Aorta (tissue), 5 donors: ENCODE measurements at places on chromosomes 2 and 18. TPM values are rescaled to one million over a fixed set of nuclear protein-coding genes. Genes with fewer than 3 reads are reported as not detected.

- DNase-seq, result peak; percentile 54
- H3K4me1 ChIP-seq, result peaks cover 2% of the 10 kb centered on the region
Observed at GRCh38 chr2:172693037-172693436, 42.6 kb upstream of the RAPGEF4 start.

GRCh38 chr18:49051311-49051967 is 100.7 kb upstream of the SMAD7 start:
- H3K4me1 ChIP-seq, result no peaks in the 10 kb centered on the region
- no peak for DNase-seq
- no peak overlapping the region for H3K4me3 ChIP-seq
- H3K27me3 ChIP-seq, result no peaks in the 10 kb centered on the region
- no peak overlapping the region for H3K27ac ChIP-seq

- H3K36me3 ChIP-seq, result no peaks in the 10 kb centered on the region
- H3K27ac ChIP-seq, result no peak overlapping the region
- DNase-seq, result peak; percentile 80
- H3K27me3 ChIP-seq, result no peaks in the 10 kb centered on the region
- H3K4me1 ChIP-seq, result peaks cover 3% of the 10 kb centered on the region
- H3K4me3 ChIP-seq, result no peak overlapping the region
Observed at GRCh38 chr2:217248312-217248935, 388.6 kb upstream of the TNP1 start.

GRCh38 chr2:177708660-177709444 is 316.3 kb downstream of the AGPS start:
- H3K27ac ChIP-seq, result no peak overlapping the region
- no peak overlapping the region for H3K4me3 ChIP-seq
- no peaks in the 10 kb centered on the region for H3K27me3 ChIP-seq
- no peaks in the 10 kb centered on the region for H3K36me3 ChIP-seq
- no peaks in the 10 kb centered on the region for H3K4me1 ChIP-seq

DNA sequence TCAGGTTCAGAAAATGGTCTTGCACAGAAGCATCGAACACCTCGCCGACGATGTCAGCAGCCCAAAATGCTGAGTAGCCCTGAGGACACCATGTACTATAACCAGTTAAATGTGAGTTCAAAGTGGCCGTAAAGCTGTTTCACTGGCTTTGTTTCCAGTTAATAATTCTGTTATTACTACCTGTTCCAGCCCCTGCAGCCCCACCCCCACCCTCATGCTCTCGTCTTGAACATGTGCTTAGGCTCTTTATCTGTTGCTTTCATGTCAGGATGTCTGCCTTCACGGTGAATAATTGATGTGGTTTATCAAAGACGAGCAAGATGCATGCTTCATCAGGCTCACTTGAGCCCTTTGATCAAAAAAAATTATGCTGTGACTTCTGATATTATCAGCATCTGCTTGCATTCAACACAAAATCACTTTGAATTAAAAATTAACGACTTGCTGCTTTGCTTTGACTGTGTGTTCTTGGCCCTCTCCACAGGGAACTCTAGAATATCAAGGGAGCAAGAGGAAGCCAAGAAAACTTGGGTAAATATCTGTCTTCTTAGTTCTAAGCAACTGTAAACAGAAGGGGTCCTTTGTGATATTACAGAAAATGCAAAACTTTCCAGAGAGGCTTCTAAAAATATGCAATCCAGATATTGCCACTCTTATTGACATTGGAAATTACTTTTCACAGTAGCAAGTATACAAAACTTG is 63.4 kb upstream of the SP5 start:
- no peak overlapping the region for H3K4me3 ChIP-seq
- no peaks in the 10 kb centered on the region for H3K36me3 ChIP-seq
- no peaks in the 10 kb centered on the region for H3K27me3 ChIP-seq
- H3K27ac ChIP-seq, result no peak overlapping the region

DNA sequence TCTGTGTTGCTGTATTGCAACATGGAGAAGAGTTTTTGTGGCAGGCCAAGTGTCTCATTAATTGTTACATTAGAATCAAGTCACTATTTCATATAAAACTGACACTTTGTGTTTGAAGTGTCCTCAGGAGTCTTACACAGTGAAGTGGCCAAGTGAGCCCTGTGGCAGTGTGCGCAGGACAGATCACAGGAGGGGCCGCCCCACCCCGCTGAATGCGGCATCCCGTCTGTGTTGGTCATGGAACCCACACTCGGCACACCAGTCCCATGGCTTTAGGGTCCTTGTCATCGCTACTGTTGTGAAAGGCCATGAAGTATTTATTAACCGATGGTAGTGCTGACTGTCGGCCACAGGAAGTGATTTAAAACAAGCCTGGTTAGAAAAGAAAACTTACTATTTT is 144.7 kb upstream of the NFATC1 start:
- H3K36me3 ChIP-seq, result no peaks in the 10 kb centered on the region
- DNase-seq, result no peak

The CD226 gene
- 3.2 TPM for total RNA-seq

The ROCK1 gene
- 147 TPM for total RNA-seq

The LRATD1 gene
- total RNA-seq, result 2.1 TPM

The LCT gene
- not detected for total RNA-seq
